Stimulated activated CD8-positive, alpha-beta memory T cell treated with anti-CD3 and anti-CD28 coated beads, Interleukin-2, amount 100 ng/mL, for 1 hour (primary cell): ENCODE measurements at places on chromosomes 5 and 9.

GRCh38 chr9:135732569-135733257 is 30.7 kb downstream of the KCNT1 start:
- DNase-seq = no peak

DNA sequence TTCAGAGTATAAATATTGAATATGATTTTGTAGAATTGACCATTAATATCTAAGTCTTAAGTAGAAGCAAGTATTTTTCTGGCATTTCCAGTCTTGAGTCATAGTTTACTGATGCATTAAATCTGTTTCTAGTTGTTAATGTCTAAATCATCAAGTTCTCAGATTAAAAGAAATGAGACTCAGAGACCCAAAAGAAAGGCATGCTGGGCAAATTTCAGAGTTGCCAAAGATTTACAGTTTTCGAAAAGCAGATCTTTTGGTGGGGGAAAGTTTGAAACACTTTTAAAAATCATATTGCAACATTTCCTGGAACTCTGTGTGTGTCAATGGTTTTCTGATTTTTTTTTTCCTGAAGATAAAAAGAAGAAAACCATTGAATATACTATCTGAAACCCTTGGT is 60.9 kb downstream of the ANKRD55 start:
- DNase-seq = no peak

- DNase-seq = no peak
Observed at GRCh38 chr9:89951675-89952074, 346.9 kb downstream of the GADD45G start.

DNA sequence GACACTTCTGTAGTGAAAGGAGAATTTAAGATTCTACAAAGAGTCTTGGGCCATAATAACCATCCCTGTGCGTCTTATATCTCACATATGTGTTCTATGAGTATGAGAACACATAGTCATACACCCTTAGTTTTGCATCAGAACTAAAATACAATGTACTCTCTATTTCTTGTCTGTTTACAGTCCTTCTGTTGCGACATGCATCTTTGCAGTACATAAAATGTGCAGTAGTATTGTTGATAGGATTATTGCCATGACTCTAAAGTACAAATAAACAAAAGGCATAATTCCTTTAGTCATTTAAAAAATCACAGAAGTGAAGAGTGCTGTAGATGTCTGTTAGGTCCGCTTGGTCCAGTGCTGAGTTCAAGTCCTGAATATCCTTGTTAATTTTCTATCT is 201.9 kb downstream of the NR3C1 start:
- DNase-seq = no peak

GRCh38 chr9:121154782-121155181 is 46.9 kb downstream of the RAB14 start:
- no peak for DNase-seq

DNA sequence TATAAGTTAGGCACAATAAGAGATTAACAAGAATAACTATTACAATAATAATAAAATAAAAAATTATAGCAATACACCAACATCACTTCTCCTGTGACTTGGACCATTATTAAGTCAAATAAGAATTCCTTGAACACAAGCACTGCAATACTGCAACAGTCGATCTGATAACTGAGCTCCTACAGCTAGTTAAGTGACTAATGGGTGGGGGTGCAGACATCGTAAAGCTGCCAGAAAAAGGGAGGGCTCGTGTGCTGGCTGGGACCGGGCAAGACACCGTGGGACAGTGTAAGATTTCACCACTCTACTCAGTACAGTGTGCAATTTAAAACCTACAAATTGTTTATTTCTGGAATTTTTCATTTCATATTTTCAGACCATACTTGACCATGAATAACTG is 78.8 kb downstream of the SNX24 start:
- no peak for DNase-seq

- no peak for DNase-seq
Observed at GRCh38 chr9:110427497-110428104, 89.9 kb upstream of the TXNDC8 start.

GRCh38 chr9:99980598-99980997 is 74.1 kb downstream of the STX17 start:
- no peak for DNase-seq
